ENCODE measurements at places on chromosomes 16 and 17.

GRCh38 chr16:27189335-27189972 is 13.9 kb upstream of the KDM8 start:
- no peak for DNase-seq

DNA sequence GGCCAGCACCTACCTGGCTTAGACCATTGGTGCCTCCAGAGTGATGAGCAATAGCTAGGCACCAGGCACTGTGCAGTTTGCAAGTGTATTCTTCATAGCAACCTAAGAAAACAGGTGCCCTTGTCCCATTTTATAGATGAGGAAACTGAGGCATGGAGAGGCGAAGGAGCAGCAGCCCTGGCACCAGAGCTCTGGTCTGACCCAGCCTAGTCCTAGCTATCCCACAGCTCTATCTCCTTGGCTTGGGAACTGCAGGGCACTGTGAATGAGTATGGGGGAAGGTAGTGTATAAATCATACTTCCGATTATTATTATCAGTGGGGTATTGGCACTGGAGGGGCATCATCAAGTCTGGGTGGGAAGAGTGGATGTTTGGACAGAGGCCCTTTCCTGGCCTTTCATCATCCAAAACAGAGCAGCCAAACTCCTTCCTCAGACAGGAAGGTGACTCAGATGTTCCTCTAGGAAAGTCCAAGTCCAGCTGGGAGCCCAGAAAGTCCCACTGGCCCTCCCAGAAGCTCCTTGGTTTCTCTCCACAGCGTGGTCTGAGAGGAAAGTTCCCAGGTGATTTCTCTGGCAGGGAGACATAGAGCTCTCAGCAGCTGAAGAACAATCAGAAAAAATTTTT is 32.0 kb upstream of the PLLP start:
- no peak for DNase-seq

DNA sequence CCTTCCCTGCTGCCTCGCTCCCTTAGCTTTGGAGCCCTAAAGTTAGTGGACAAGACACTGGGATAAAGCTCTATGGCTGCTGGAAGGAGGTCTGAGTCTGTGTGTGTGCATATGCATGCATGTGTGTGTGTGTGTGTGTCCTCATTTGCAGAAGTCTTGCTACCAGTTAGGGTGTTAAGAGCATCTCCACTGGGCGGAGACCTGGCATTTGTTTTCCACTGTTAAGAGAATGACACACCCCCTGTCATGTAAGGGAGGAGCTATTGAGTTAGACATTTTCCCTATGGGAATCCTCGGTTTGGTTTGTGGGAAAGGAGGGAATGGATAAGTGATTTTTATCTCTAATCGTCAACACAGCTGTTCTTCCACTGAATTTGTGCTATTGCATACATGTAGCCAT is 24.8 kb upstream of the ARHGAP23 start:
- DNase-seq, result no peak

GRCh38 chr16:61083711-61084110 is 952.5 kb downstream of the CDH8 start:
- DNase-seq, result no peak

DNA sequence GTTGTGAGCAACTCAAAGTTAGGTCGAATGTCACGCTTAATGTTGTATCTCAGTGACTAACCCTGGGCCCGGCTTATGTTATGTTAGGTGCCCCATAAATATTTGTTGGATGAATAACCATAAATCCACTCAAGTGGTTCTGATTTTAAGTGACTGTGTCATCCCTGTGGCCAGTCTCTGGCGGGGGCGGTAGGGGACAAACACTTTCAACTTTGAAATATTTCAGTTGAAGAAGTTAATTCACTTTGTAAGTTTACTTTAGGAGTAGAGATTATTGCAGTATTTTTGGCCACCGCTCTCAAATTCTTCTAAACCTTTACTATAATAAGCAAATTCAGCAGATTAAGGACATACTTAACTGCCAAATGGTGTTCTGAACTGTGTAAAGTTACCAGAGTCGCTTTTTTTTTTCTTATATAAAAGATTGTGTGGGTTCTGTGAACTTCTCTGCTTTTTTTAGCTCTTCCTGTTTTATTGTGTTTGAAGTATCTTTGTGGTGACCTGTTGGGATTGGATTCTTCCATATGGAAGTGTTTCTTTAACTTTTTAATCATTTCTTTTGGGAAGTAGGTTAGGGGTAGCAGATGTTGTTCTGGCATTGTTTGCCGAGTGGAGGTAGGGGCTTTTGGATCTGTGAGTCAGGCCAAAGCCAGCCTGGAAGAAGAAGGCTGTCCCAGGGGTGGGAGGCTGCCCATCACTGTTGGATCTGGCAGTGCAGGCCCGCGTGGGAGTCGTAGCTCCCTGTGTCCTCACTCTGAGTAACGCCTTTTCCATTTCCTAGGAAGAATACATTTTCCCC is 61.4 kb upstream of the TBX2 start:
- DNase-seq, result no peak

- no peak for DNase-seq
These were observed 540.0 kb upstream of the GOT2 start for GRCh38 chr16:59274141-59274540.

GRCh38 chr17:18851201-18851600 is 6.7 kb upstream of the PRPSAP2 start:
- no peak for DNase-seq

GRCh38 chr16:28597692-28598261 is 927 bp upstream of the SULT1A2 start:
- DNase-seq, result no peak

- no peak for DNase-seq
These were observed 9.0 kb upstream of the C16orf87 start for GRCh38 chr16:46839986-46840443.

DNA sequence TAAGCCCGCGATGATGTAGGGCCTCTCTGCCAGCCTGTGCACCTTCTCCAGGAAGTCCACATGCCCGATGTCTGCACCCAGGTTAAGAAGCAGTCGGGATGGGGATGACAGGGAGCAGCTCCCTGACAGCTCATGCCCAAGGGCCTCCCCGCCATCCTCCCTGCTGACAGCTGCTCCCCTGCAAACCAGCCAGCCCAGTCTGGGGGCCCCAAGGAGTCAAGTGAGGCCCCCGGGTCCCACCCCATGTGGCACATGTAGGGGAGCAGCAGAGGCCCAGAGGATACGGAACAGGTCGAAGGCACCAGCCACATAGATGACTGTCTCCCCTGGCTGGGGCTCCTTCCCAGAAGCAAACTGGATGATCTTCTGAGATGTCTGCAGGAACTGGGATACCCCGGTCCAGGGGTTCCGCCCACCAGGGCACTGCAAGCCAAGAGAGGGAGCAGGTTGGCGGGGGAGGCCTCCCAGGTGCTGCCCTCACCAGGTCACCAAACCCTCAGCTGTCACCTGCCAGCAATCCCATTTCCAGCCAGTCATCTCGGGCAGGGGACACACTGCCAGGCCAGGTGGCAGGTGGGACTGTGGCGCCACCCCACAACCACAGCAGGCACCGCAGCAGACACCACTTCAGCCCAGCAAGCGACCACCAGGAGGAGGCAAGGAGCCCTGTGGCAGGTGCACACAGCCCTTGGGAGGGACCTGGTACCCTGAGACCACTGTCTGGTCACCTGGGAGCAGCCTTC is 4.6 kb downstream of the PCYT2 start:
- DNase-seq, result no peak

DNA sequence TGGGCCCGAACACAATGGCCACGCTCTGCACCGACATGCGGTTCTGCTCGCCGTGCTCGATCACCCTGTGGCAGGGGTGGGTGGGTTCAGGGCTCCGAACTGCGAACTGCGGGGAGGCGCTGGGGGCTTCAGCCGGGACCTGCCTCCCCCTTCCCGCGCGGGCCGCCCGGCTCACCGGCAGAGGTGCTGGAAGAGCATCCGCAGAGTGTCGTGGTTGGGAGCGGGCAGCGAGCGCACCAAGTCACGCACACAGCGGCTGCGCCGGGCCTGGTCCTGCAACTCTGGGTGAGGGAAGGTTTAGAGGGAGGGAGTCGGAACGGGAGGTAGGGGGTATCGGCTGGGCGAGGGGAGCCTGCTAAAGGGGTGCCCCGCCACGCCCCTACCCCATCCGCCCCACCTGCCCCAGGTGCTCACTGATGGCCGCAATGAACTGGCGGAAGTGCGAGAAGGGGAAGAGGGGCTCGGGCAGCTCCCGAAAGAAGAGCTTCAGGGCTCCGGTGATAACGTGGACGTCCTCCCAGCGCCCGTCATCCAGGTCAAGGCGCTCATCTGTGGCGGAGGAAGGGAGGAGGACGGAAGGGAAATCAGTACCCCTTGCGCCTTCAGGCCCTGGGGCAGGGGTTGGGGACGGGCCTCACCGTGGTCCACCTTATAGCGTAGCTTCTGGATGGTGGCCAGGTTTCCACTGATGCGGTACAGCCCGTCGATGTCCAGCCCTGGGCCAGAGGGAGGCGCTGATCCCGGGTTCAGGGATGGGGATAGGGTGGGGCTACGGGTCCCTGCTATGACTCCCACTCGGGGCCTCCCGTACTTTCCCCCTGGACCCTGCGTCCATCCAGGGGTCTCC is 36.9 kb downstream of the ARHGAP27 start:
- no peak for DNase-seq

DNA sequence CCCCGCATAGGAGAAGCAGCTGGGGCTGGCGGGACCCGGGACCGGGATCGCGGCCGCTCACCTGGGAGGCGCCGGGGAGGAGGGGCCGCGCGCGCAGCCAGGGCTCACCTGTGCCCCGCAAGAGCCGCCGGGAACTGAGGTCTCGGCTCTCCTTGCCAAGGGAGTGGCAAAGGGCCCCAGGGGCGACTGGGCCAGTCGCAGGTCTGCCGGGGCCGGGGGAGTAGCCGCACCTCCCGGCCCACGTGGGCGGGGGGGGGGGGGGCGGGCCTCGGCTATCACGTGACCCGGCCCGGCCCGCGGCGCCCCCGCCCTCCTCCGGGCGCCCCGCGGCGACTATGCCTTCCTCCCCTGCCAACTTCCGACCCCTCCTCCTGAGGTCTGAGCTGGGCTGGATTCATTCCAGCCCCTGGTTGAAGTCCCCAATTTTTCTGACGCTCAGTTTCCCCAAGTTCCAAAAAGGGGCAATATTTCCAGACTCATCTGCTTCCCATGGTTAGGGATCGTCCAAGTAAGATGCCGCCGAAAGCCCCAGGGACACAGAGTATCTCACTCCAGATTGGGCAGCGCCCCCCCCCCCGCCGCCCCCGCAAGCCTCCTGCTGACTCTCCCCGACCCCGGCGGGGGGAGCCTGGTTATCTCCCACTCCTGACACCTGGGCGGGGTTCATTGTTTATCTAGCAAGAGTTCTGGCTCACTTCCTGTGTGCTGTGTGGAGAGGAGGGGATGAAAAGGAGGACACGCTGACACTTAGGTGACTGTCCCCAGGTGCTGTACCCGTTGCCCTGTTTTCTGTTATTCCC is at the start of gene TMC6:
Gene TMC6 (minus strand): TSS at position 205 of the 800 bp plus-strand sequence. CDS start 1,923 bp downstream, outside the sequence.
- peak; percentile 68 for DNase-seq

DNA sequence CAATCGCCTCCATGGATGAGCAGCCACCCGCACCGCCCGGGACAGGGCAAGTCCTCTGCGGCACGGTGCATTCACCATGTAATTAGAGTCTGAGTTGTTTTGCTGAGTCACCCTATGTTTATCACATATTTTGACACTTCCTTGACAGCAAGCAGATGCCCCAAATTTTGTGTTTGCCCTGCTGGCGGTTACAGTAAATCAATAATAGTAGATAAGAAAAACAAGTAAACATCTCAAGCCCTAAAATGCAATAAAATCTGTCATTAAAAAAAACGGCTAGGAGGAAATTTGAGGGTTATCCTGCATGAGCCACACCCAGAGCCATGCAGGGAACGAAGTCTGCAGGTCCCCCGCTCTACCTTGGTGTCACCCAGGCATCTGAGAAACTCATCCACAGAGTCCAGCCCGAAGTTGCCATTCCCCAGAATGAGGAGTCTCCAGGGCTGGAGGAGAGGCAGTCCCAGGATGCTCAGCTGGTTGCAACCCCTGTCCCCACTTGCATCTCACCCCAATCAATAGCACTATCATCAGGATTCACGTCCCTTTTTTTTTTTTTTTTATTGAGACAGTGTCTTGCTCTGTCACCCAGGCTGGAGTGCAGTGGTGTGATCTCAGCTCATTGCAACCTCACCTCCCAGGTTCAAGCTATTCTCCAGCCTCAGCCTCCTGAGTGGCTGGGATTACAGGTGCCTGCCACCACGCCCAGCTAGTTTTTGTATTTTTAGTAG is 16.5 kb upstream of the ST6GALNAC1 start:
- no peak for DNase-seq

GRCh38 chr17:45752246-45752645 is 31.9 kb upstream of the CRHR1 start:
- no peak for DNase-seq

All from T-cell (primary cell).